Thyroid gland (tissue), 4 donors: ENCODE measurements at places on chromosomes 16 and 17. TPM values are rescaled to one million over a fixed set of nuclear protein-coding genes. Genes with fewer than 3 reads are reported as not detected.

MYH3 gene
- 5.4 TPM for total RNA-seq

ZNF205 gene
- total RNA-seq: 28.9 TPM

MT1H gene
- 62.8 TPM for total RNA-seq

DNAJA2 gene
- 58.6 TPM for total RNA-seq

MYH1 gene
- under 0.01 TPM for total RNA-seq

NAGPA gene
- total RNA-seq: 33.5 TPM

C17orf107 gene
- total RNA-seq: 0.33 TPM

HOXB13 gene
- total RNA-seq: not detected

ABCA10 gene
- total RNA-seq: 8.9 TPM

DNA sequence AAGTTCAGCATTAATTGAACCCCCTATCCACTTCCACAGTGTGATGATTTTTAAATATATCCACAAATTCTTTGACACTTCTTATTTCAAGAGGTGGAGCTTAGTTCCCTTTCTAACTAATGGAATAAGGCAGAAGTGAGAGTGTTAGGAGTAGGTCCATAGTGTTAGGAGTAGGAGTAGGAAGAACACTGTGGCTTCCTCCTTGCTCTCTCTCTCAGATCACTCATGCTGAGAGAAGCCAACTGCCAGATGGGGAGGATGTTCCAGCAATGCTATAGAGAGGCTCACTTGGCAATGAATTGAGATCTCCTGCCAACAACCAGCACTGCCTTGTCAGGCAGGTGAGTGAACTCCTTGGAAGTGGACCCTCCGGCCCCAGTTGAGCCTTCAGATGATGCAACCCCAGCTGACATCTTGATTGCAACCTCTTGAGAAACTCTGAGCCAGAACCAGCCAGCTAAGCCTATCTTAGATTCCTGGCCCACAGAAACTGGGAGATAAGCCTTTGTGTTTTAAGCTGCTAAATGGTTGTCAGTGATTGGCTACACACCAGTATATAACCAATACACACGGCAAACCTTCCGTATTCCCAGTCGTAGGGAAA, 44.3 kb downstream of the SPECC1 start:
- no peaks in the 10 kb centered on the region for H3K27me3 ChIP-seq
- H3K4me1 ChIP-seq: no peaks in the 10 kb centered on the region
- H3K27ac ChIP-seq: no peak overlapping the region
- no peaks in the 10 kb centered on the region for H3K36me3 ChIP-seq

DNA sequence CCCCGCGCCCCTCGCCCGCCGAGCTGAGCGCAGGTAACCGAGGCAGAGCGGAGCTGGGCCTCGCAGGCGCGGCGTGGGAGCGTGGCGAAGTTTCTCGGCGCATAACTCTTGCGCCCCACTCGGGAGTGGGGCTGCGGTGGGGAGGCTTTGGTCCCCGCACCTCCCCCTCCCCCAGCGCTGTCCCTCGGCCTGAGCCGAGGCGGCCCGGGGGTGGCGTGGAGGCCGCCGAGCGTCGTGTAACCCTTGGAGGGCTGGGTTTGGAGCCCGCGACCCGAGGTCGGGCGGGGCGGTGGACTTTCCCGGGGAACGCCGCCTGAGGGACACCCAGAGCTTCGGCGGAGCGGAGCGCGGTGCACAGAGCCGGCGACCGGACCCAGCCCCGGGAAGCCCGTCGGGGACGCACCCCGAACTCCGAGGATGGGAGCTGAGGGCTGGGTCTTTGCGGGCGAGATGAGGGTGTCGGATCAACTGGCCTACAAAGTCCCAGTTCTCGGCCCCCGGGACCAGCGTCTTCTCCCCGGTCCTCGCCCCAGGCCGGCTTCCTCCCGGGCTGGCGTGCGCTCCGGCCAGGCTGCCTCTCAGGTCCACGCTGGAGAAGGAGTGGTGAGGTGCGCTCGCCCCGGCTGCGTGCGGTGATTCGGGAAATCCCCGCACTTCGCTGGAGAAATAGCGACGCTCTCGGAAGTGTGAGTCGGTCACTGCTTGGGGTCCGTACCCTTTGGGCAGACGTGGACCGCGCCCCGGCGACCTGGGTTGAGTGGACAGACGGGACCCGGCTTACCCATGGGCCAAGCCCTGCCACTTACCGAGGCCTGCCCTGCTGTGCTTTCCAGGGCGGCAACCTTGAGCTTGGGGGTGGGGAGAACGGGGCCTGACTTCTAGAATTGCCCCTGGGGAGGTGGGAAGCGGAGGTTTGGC, 168.4 kb downstream of the RAB11FIP4 start:
- no peaks in the 10 kb centered on the region for H3K27me3 ChIP-seq
- peaks cover 24% of the 10 kb centered on the region for H3K4me1 ChIP-seq
- peak overlapping the region; percentile 56 for H3K4me3 ChIP-seq
- peak overlapping the region; percentile 44 for H3K27ac ChIP-seq
- DNase-seq: peak; percentile 30
- H3K36me3 ChIP-seq: no peaks in the 10 kb centered on the region

- H3K27me3 ChIP-seq: no peaks in the 10 kb centered on the region
- H3K4me3 ChIP-seq: no peak within 1 kb of the TSS
- DNase-seq: peak; percentile 10
- H3K4me1 ChIP-seq: no peaks in the 10 kb centered on the region
- peaks cover 52% of the 10 kb centered on the region for H3K36me3 ChIP-seq
Observed at GRCh38 chr17:58487589-58488427, at the start of gene HSF5. Gene HSF5 (minus strand): TSS chr17:58488408. CDS start chr17:58488274, 134 bp downstream.

- no peaks in the 10 kb centered on the region for H3K27me3 ChIP-seq
- H3K36me3 ChIP-seq: no peaks in the 10 kb centered on the region
- H3K27ac ChIP-seq: peak overlapping the region; percentile 88
- H3K4me3 ChIP-seq: peak overlapping the region; percentile 24
- peaks cover 39% of the 10 kb centered on the region for H3K4me1 ChIP-seq
- DNase-seq: no peak
Observed at GRCh38 chr17:76500747-76501017, 541 bp downstream of the RHBDF2 start.

- no peaks in the 10 kb centered on the region for H3K4me1 ChIP-seq
- DNase-seq: no peak
- H3K36me3 ChIP-seq: no peaks in the 10 kb centered on the region
- no peaks in the 10 kb centered on the region for H3K27me3 ChIP-seq
- H3K27ac ChIP-seq: no peak overlapping the region
Observed at GRCh38 chr17:5700745-5701144, 116.4 kb upstream of the NLRP1 start.

GRCh38 chr17:2542456-2542855, 30.8 kb upstream of the METTL16 start:
- no peaks in the 10 kb centered on the region for H3K27me3 ChIP-seq
- H3K4me3 ChIP-seq: no peak overlapping the region
- no peak for DNase-seq
- no peaks in the 10 kb centered on the region for H3K36me3 ChIP-seq

GRCh38 chr17:58970609-58971450, 135.8 kb downstream of the TRIM37 start:
- H3K4me1 ChIP-seq: peaks cover 16% of the 10 kb centered on the region
- no peaks in the 10 kb centered on the region for H3K27me3 ChIP-seq
- H3K4me3 ChIP-seq: no peak overlapping the region
- no peak overlapping the region for H3K27ac ChIP-seq
- no peaks in the 10 kb centered on the region for H3K36me3 ChIP-seq

DNA sequence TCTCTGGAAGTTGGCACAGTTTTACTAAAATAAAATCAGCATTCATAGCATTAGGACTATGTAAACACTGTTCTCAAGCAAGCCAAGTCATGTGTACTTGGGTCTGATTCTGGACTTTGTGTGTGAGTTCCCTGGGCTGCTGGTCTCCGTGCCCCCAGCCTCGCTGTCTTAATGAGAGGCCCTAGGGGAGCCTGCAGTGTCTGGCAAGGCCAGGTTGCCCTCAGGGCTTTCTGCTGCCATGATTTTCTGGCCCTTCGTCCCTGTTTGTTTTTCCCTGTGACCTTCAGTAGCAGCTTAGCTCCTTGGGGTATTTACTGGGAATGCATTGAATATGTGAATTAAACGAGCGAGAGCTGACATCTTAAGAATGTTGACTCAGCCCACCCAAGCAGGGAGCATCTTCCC, 161.8 kb downstream of the RPTOR start:
- H3K4me1 ChIP-seq: peaks cover 4% of the 10 kb centered on the region
- no peaks in the 10 kb centered on the region for H3K36me3 ChIP-seq
- H3K27me3 ChIP-seq: no peaks in the 10 kb centered on the region
- no peak overlapping the region for H3K27ac ChIP-seq
- no peak overlapping the region for H3K4me3 ChIP-seq
- DNase-seq: no peak

- peaks cover 6% of the 10 kb centered on the region for H3K4me1 ChIP-seq
Observed at GRCh38 chr17:41959336-41960095, 7.1 kb upstream of the CNP start.

- no peaks in the 10 kb centered on the region for H3K27me3 ChIP-seq
- H3K4me1 ChIP-seq: peaks cover 34% of the 10 kb centered on the region
- peak; percentile 83 for DNase-seq
- H3K36me3 ChIP-seq: no peaks in the 10 kb centered on the region
Observed at GRCh38 chr17:7356072-7356549, 1.2 kb downstream of the TMEM95 start.

- H3K4me1 ChIP-seq: no peaks in the 10 kb centered on the region
- no peak overlapping the region for H3K27ac ChIP-seq
- DNase-seq: no peak
- no peak overlapping the region for H3K4me3 ChIP-seq
- H3K36me3 ChIP-seq: no peaks in the 10 kb centered on the region
- no peaks in the 10 kb centered on the region for H3K27me3 ChIP-seq
Observed at GRCh38 chr16:81347425-81347824, 32.7 kb downstream of the GAN start.

- H3K4me1 ChIP-seq: no peaks in the 10 kb centered on the region
- H3K27ac ChIP-seq: no peak overlapping the region
- H3K4me3 ChIP-seq: no peak overlapping the region
- H3K27me3 ChIP-seq: no peaks in the 10 kb centered on the region
- peaks cover 56% of the 10 kb centered on the region for H3K36me3 ChIP-seq
- DNase-seq: no peak
Observed at GRCh38 chr17:62030264-62030663, 34.8 kb downstream of the MED13 start.

DNA sequence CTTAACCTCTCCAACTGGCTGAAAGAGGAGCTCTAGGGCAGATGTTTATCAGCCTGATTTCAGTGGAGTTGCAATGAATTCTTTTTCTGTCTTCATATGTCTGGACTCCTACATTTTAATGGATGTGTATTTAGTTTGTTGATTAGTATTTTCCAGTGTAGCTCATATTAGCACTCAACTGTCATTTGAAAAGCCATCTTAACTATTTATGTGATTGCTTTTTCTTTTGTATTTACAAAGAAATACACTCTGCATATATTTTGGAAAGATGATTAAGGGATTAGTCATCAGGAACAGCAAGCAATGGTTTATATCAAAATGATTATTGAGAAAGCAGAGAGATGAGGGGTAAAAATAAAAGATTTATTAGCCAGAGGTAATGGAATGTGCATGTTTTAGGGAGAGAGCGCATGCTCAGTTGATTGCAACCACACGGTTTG, 71.1 kb downstream of the WWOX start:
- H3K27ac ChIP-seq: no peak overlapping the region
- no peaks in the 10 kb centered on the region for H3K36me3 ChIP-seq
- H3K4me3 ChIP-seq: no peak overlapping the region
- H3K27me3 ChIP-seq: no peaks in the 10 kb centered on the region

DNA sequence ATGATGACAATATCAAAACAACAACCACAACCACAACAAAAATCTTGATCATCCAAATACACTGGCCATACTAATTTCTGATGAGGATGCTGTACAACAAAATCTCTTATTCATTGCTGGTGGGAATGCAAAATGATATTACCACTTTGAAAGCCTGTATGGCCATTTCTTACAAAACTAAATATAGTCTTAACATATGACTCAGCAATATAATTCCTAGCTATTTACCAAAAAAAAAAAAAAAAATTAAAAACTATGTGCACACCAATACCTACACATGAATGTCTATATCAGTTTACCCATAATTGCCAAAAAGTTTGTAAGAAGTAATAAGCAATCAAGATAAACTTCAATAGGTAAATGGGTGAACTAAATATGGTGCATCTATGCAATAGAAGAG, 1379.7 kb downstream of the CDH11 start:
- H3K27ac ChIP-seq: no peak overlapping the region
- no peaks in the 10 kb centered on the region for H3K36me3 ChIP-seq
- H3K4me3 ChIP-seq: no peak overlapping the region

DNA sequence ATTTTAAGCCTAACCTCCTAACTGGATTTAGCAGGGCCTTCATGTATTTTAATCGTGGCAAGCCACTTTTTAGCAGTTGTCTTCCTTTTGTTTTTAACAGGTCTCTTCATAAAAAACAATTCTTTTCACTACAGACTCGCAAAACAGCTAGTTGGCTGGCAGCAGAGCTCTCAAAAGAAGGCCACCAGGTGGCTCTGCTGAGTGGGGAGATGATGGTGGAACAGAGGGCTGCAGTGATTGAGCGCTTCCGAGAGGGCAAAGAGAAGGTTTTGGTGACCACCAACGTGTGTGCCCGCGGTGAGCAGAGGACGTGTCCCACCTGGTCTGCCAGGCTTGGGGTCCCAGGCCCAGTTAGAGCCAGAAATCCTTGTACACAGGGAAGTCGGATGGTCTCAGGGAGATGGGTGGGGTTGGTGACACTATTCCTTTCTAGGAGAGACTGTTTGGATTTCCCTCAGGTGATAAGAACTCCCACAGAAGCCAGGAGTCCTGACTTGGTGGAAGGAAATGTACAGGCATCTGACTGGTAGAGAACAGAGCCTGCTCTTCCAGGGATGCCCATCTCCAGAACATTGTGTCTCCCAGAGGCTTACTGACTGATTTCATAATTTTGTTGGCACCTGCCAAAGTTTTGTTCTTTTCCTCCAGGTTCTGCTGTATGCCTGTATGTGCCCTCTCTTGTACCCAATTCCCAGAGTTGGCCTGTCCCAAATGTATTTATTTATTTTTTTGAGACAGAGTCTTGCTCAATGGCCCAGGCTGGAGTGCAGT, 14.9 kb upstream of the DDX19A start:
- H3K36me3 ChIP-seq: peaks cover 49% of the 10 kb centered on the region
- no peak for DNase-seq
- no peak overlapping the region for H3K27ac ChIP-seq
- no peaks in the 10 kb centered on the region for H3K4me1 ChIP-seq
- no peaks in the 10 kb centered on the region for H3K27me3 ChIP-seq

DNA sequence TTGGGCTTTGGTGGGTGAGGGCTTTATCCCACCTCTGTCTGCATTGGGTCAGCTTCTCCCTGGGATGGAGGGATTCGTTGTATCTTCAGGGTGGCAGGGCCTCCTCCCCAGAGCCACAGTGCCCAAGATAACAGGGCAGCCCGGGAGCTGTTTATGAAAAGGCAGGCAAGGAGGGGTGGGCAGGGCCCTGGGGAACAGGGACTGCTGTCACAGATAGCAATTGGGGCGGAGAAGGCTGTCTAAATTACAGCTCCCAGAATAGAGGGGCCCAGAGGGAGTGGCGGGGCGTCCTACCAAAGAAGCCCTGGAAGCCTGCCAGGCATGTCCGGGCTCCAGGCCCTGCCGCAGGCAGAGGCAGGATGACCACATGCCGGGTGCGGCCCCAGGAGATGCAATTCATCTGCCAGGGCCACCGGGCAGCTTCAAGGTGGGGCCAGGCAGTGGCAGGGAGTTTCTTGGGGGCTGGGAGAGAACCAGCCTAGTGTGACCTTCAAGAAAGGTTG, 18.8 kb upstream of the PHOSPHO1 start:
- no peak overlapping the region for H3K4me3 ChIP-seq
- H3K4me1 ChIP-seq: peaks cover 10% of the 10 kb centered on the region
- no peak overlapping the region for H3K27ac ChIP-seq
